ENCODE measurements at places on chromosomes 6 and 20.
A peak's percentile ranks its signal among the peaks of the same experiment; 100 is the strongest.

GRCh38 chr6:17552861-17553260, 47.2 kb upstream of the FAM8A1 start:
- no peak for DNase-seq

GRCh38 chr20:58073945-58074856, 154.3 kb downstream of the ANKRD60 start:
- no peak for DNase-seq

- DNase-seq = no peak
These were observed 824.8 kb upstream of the FLRT3 start for GRCh38 chr20:15162079-15162647.

DNA sequence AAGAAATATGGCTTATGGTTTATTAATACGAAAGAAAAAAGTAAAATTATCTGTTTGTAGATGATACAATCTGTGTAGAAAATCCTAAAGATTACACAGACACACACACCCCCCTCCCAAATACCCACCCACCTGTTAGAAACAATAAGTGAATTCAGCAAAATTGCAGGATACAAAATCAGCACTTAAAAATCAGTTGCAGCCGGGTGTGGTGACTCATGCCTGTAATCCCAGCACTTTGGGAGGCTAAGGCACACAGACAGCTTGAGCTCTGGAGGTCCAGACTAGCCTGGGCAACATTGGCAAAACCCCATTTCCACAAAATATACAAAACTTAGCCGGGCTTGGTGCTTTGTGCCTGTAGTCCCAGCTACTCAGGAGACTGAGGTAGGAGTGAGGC, 42.3 kb downstream of the NINL start:
- no peak for DNase-seq

DNA sequence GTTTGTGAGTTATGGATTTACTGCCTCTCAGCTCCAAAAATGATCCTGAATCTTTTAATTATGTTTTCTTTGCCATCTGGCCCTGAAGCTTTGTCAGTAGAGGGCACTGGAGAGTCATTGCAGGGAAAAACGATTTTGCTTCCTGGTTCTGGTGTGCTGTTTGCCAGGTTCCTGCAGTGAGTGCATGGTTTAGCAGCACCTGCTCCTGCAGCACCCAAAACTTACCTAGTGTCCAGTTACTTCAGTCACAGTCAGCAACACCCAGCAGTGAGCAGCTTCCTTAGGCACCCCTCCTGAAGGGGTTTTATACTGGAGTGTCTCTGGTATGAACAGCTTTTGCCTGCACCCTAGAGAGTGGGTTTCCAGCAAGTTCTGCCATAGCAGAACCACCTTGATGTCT, 6.0 kb upstream of the TRIM26 start:
- peak; percentile 57 for DNase-seq

DNA sequence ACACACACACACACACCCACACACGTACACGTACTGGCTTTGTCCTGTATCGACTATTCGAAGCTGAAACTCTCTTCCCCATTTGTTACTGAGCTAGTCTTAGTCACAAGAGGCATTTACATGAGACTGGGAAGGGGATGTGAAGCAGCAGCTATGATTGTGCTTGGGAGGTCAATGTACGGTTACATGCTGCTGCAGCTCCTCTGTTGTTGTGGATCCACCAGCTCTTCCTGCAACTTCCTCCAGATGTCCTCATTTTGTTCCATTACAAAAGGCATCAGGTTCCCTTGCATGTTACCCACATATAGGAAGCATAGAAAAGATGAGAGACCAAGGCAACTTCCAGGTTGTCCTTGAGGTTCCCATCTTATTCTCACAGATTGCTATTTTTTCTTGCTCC, 612.4 kb upstream of the IMPG1 start:
- DNase-seq = no peak

- DNase-seq = no peak
These were observed 100.6 kb downstream of the DACT2 start for GRCh38 chr6:168218785-168219566.

DNA sequence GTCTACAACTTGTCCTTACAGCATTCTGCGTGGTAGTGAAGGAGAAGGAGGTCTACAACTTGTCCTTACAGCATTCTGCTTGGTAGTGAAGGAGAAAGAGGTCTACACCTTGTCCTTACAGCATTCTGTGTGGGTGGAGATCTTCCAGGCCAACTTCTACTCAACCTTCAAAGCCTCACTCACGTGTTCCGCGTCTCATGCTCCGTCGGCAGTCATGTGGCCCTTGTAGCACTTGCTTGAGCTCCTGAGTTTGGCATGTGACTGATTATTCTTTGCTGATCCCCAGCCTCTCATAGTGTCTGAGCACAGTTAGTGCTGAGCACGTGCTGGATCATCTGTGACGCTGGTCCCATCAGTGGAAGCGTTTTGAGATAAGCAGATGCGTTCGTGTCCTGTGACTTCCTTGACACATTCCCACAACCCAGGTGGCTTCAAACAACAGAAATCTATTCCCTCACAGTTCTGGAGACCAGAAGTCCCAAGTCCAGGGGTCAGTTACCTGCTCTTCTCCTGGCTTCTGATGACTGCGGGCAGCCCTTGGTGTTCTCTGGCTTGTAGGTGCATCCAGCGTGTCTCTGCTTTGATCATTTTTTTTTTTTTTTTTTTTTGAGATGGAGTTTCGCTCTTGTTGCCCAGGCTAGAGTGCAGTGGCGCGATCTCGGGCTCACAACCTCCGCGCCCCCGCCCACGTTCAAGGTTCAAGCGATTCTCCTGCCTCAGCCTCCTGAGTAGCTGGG, 2.6 kb downstream of the SS18L1 start:
- DNase-seq = no peak

GRCh38 chr20:60882836-60883235, 369.2 kb upstream of the CDH4 start:
- no peak for DNase-seq
